NCI-H2081 treated with DMSO at 0.1 percent for 48 hours (cell line): ENCODE measurements at places on chromosomes 11 and 22.

GRCh38 chr22:18113680-18114394 lies 3.2 kb downstream of the TUBA8 start:
- no peak for DNase-seq

- DNase-seq, result no peak
Measured at GRCh38 chr22:39236321-39237317, 8.2 kb downstream of the PDGFB start.

DNA sequence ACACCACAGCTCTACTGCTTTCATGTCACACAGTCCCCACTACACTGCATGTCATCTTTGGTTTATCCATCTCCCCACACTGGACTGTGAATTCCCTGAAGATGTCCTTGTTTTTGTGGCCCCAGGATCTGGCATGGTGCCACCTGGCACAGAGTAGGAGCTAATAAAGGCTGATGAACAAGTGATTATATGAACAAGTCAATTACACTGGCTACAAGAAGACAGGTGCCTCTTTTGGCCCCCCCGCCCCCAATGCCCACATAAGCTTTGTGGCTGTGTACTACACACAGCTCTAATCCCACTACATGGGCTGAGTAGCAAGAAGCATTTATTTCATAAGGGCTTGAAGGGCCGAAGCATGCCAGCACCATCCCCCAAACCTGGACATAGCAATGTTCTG lies 24.7 kb downstream of the PLEKHA7 start:
- no peak for DNase-seq

- no peak for DNase-seq
Measured at GRCh38 chr11:73324116-73324515, 16.0 kb downstream of the ARHGEF17 start.
